Skin of body (tissue), 3 donors: ENCODE measurements at places on chromosomes 3 and 15. TPM values are rescaled to one million over a fixed set of nuclear protein-coding genes. Genes with fewer than 3 reads are reported as not detected.

GRCh38 chr15:56532721-56533460, 68.0 kb upstream of the MNS1 start:
- DNase-seq: no peak

Gene TEX55
- total RNA-seq: not detected

DNA sequence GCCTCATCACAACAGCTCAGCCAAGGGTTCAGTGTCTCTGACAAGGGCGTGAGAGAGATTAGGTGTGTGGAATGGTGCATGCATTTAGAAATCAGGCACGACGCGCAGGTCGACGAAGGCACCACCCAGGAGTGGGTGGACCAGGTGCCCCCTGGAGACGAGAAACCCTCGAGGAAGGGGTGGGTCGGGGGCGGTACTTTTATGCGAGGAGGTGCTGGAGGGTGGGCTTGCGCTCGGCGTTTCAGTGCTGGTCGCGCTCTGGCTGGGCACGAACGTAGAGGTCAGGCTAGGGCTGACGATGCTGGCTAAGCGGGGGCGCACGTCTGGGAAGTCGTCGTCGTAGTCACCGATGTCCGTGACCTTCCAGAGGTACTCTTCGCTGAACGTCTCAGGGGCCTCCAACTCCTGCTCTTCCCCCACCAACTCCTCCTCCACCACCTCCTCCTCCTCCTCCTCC, 393 bp downstream of the ERICH6 start:
- DNase-seq: peak; percentile 29

DNA sequence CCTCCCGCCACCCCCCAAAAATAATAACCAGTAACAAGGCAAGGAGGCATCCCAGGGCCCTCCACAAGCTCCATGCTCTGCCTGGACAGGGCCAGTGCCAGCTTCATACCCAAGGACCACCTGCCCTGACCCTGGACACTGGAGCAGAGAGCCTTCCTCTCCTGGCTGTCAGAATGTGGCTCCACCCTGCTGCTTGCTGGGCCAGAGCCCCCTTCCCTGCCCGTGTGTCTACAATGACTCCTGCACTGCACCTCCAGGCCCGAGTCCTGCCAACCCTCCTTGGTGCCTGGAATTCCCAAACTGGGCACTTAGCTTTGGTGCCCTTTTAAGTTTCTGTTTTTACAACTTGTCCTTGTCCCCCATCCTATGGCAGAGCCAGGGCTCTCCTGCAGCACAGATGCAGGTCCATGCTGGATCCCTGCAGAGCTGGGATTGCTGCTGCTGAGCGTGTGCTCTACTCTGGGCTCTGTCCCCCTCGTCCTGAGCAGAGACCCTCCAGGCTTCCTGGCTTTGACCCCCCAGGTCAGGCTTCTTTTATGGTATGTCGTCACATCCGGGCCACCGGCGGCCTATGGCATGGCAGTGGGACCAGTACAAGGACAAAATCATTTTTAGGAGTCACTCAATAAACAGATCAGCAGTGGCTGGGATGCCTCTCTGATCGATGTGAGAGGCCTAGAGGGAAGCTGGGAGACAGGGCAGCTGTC, 11.4 kb upstream of the SNRPA1 start:
- no peak for DNase-seq

- no peak for DNase-seq
Measured at GRCh38 chr15:50137330-50137761, 18.3 kb upstream of the ATP8B4 start.

GRCh38 chr3:11635680-11636393, 7.9 kb downstream of the VGLL4 start:
- peak; percentile 79 for DNase-seq

GRCh38 chr15:48385031-48385830, 54.0 kb downstream of the DUT start:
- peak; percentile 63 for DNase-seq

Gene DNAJA4
- total RNA-seq: 26.8 TPM

Gene LRRC31
- not detected for total RNA-seq

DNA sequence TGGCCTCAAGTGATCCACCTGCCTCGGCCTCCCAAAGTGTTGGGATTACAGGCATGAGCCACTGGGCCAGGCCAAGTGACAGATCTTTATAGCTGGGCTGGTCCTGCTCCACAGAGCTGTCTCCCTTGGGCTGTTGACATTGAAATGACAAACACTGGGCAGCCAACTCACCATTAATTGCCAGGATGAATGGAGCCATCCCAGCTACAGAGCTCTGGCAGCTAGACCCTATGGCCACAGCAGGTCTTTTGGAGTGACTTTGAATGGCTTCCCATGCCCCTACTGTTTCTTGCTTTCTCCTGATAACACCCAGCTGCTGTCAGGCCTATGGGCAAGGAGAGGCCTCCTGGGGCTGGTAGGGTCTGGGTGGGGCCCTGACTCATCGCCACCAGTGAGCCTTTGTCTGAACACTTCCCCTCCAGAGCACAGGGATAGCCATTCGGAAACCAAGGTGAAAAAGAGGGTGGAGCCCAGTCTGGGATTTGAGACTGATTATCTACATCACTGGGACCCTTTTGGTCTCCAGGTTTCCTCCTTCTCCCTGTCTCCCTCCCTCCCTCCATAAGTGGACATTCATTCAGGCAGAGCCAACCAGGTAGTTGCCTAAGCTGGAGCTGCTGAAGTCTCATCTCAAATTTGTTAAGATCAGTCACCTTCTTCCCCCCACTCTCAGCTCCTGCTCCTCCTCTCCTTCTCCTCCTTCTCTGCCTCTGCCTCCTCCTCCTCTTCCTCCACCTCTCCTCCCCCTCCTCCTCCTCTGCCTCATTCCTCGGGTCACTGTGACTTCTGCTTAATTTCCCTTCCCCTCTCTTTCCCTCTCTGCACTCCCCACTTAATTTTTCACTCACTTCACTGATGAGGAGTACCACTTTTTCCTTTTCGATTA, 34.0 kb downstream of the BHLHE40 start:
- no peak for DNase-seq

DNA sequence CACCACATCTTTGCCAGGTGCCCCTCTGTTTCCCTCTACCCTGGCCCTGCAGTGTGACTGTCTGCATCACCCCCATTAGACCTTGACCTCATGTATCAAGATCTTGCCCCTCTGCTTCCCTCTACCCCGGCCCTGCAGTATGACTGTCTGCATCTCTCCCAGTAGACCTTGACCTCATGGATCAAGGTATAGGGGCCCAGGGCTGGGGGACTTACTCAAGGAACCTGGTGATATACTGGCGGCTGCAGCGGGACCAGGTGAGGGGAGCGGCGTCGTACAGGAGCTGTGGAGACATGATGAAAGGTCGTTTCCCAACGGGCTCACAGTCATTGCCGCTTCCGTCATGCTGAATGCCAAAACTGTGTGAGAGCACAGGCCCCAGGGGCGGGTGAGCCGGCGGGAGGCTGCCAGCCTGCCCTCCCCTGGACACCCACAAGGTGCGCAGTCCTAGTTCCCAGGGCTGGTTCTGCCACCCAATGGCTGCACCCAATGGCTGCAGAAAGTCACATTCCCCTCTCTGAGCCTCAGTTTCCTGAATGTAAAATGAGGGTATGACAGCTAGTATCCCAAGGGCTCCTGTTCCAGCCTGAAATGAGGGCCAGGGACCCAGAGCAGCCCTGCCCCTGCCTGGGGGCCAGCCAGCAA, 23.1 kb downstream of the ADAMTS7 start:
- no peak for DNase-seq

Gene DAPK2
- 9.7 TPM for total RNA-seq

DNA sequence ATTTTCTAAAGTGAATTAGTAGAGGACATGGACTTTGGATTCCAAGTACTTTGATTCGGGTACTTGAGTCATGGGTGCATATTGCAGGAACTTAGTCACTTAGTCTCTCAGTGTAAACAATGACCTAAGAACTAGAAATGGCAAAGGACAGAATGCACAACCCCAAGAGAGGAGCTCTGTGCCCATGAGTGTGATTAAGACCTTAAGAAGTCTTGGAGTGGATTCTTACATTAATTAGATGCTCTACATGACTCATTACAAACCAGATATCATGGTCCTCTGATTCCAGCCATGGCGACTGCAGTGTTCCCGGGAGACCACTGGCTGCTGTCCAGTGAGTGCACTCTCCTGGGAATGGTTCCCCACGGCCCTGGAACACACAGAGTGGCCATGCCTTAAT, 251.5 kb downstream of the GABRG3 start:
- no peak for DNase-seq

Gene GOLGA8M
- 3.4 TPM for total RNA-seq

Gene PLA1A
- 0.20 TPM for total RNA-seq

DNA sequence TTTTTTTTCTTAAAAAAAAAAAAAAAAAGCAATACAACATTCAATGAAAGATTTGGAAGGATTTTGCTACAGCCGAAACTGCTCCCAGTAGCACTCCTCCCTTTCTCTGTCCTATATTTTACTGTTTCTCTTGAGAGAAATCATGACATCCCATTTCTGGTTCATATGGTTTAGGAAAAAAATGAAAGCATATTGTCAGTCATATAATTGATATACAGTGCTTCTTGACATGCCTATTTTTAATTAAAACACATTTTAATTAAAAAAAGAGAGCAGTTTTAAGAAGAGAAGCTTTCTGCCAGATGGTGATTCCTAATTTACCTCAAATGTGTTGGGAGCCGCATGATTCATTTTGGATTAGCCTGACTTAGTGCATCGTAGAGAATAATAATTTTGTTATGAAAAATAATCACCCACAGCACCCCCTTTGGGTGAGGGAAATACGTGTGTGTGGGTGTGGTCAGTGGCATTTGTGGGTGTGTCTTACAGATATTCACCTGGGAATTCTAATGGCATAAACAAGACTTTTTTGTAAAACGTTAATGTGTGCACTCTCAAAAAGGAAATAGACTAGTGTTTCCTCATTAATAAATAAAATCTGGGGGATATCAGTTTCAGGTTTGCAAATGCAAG, 544.5 kb downstream of the MFSD1 start:
- peak; percentile 34 for DNase-seq

- no peak for DNase-seq
Measured at GRCh38 chr3:115254492-115255196, 107.6 kb upstream of the ZBTB20 start.

- DNase-seq: no peak
Measured at GRCh38 chr3:184368586-184369183, 7.2 kb downstream of the POLR2H start.

GRCh38 chr15:89301304-89302089, 33.1 kb downstream of the POLG start:
- no peak for DNase-seq

Gene SH3GL3
- total RNA-seq: 9.5 TPM

Gene RLBP1
- not detected for total RNA-seq

Gene CCR8
- not detected for total RNA-seq

Gene NAA50
- 70.6 TPM for total RNA-seq

DNA sequence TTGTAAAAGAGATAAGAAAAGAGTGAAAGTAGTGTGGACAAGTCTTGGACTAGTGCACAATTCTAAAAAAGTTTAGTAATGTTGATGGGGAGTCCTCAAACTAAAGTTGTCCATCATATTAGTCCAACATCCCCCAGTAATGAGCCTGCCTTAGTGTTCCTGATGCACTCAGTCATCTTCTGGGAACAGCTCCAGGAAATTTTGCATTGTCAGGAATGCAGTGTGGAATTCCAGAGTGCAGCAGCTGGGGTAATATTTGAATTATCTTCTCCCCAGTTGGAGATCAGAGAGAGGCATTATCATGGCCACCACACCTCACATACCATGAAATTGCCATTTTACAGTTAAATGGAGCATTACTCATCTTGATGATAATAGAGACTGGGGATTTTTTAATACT, 528.8 kb upstream of the NAALADL2 start:
- DNase-seq: peak; percentile 9

Gene SRGAP3
- 21.4 TPM for total RNA-seq

Gene CIB2
- total RNA-seq: 8.7 TPM

DNA sequence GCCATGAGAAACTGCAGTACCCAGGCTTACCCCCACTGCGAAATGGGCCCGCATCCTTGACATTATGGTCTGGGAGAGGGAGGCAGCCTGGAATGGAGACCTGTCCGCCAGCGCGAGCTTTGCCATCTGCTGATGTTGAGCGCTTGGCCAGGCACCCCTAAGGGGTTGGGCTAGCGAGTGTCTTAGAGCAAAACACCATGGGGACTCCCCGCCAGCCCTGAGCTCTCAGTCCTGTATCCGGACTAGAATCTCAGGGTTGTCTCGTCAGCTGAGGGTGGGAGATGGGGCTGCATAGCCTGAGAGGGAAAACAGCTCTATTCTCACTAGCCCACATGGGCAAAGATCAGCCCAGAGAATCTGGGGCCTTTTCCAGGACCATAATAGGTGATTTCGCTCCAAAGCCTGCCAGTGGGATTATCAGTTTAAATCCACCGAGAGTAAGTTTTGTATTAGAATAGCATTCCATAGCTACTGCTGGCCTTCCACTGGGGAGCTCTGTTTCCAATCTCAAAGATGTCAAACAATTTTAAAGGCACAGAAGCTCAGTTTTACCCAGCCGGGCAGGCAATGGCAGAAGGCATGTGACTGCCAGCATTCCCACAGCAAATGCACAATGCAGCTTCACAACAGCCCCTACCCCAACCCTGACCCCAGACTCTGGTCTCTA, 167.5 kb upstream of the TPM1 start:
- DNase-seq: no peak

Gene GOLGA6D
- total RNA-seq: 0.30 TPM

- DNase-seq: no peak
Measured at GRCh38 chr3:144480416-144480919, 508.8 kb downstream of the DIPK2A start.

Gene LTK
- 0.69 TPM for total RNA-seq

- no peak for DNase-seq
Measured at GRCh38 chr3:157066335-157067098, 93.4 kb downstream of the CCNL1 start.

- DNase-seq: no peak
Measured at GRCh38 chr3:102532901-102533300, 98.1 kb downstream of the ZPLD1 start.

Gene NDN
- total RNA-seq: 61.5 TPM

DNA sequence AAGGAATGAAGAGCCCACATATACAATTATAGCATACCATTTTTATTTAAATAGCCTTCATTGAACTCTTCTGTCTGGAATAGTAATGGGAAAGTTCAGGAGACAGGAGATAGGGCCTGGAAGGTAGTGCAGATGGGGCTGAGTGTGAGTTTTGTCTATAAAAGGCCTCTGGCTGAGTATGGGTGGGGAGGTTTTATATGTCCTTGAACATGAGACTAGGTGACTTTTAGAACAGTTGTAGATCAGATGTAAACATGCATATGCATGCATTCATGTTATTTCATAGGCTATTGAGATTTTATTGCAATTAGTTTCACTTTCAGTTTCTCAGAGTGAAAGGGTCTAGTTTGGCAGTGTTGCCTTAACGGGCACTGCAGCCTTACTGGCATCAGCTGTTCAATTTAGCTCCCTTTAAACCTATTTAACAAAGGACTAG, 27.1 kb downstream of the CGGBP1 start:
- DNase-seq: peak; percentile 5

Gene TRAT1
- total RNA-seq: 0.59 TPM

- no peak for DNase-seq
Measured at GRCh38 chr15:66760097-66760967, 58.3 kb downstream of the SMAD6 start.

GRCh38 chr3:187736418-187736871, 8.8 kb downstream of the BCL6 start:
- DNase-seq: no peak
